HS-5 (cell line): ENCODE measurements at places on chromosomes 2 and 18.

DNA sequence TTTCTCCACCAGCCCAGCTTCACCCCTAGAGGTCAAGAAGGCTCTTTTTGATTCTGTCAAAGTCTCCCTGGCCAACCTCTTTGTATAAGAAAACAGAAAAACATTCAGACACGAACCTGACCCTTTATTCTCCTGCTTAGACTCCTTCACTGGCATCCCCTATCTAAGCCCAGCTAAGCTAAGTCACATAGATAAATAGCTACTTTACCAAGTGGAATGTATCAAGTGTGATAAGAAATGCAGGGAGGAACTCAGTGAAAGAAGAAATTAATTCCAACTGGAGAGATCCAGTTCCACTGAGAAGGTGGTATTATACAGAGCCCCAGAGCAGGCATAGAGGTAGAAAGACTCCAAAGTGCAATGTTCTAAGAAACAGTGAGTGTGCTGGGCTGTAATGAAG, 489.5 kb downstream of the TNS1 start:
- no peak for DNase-seq

DNA sequence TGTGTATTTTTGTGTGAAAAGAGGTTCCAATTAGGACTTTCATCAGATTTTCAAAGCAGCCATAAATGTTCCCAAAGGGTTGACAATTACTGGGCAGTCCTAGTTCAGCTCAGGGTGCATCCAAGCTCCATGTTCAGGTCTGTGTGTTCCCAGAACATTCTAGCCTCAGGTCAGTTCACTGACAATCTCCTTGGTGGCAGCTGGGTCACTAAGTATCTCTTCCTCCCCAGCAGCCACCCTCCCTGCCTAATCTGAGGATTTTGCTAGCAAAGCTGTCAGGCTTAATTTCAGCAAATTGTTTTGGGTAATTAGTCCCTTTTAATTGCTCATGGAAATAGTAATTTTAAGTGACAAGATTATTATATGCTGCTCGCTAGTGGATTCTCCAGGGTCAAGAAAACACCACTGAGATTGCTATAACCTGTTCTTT, 29.8 kb downstream of the UPP2 start:
- no peak for DNase-seq

DNA sequence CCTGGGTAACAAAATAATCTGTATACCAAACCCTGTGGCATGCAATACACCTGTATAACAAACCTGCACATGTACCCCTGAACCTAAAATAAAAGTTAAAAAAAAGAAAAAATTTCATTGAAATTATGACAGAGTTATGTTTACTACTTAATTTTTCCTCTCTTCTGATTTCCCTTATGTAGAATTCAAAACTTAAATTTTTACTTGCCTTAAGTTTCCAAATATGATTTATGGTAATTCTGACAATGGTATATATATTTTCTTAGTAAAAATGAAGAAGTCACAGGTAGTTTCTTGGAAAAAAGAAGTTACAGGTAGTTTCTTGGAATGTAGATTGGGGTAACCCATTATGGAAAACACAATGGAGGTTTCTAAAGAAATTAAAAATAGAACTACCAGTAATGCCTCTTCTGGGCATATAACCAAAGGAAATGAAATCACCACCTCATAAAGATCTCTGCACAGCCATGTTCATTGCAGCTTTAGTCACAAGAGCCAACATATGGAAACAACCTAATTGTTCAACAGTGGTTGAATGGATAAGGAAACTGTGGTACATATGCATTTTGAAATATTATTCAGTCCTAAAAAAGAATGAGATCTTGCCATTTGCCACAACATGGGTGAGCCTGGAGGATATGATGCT, 164.9 kb downstream of the BABAM2 start:
- DNase-seq, result no peak

DNA sequence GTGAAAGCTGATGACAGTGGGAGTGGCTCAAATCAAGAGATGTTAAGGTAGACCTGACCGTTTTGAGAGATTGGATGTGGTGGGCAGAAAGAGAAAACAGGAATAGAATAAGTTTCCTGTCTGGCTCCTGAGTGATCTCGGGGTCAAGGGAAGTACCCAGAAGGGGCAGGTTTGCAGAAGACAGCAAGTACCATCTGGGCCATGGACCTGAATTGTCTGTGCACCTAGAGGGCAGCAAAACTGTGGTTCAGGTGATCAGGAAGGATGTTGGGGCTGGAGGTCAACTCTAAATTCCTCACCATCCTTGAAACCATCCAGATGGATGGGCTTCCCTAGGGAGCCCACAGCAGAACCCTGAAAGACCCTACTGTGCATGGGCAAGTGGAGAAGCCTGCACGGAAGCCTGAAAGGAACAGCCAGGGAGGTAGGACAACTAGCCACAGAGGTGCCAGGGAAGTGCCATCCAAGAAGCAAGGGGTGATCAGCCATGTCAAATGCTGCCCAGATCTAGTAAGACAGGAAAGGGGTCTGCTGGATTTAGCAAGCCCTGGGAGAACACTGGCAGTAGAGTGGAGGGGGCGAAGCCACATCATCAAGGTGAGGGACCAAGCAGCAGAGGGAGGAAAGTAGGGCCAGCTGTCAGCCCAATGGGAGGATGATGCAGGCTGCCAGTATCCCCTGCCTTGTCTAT, 8.0 kb downstream of the TEX261 start:
- no peak for DNase-seq

- DNase-seq, result peak; percentile 63
These were observed 15.1 kb downstream of the RDH14 start for GRCh38 chr2:18545384-18545783.

- DNase-seq, result no peak
These were observed 201.1 kb downstream of the PRKCE start for GRCh38 chr2:45852450-45853150.

DNA sequence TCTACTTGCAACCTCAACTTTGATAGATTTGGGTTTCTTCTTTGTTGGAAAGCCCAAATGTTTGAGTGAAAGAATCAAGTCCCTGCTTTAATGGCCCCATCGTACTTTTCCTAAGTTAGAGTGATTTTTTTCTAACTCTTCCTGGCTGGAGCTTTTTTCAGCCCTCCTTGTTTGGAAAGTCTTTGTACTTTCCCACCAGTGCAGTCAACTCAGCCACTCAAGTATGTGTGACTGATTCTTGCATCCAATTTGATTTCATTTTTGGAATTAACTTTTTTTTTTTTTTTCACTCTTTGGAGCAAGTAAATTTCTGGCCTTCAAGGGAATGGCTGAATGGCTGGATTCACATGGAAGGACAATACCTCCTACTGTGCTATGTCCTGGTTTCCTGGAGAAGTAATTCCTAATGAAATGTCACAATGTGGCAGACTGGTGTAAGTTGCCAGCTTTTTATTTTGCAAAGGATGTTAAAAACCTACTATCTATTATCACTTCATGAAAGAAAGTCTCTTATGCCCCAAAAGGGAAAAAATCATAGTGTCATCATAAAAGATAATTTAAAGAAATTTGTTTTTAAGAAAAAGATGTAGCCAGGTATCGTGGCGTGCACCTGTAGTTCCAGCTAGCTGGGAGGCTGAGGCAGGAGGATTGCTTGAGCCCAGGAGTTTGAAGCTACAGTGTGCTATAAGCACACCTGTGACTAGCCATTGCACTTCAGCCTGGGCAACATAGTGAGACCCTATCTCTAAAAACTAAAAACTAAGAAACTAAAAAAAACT, 76.0 kb upstream of the ZFP36L2 start:
- DNase-seq, result no peak

- no peak for DNase-seq
These were observed 404.0 kb upstream of the ATP5MC3 start for GRCh38 chr2:175585496-175585895.

GRCh38 chr18:13271302-13271911, 52.8 kb downstream of the LDLRAD4 start:
- no peak for DNase-seq

DNA sequence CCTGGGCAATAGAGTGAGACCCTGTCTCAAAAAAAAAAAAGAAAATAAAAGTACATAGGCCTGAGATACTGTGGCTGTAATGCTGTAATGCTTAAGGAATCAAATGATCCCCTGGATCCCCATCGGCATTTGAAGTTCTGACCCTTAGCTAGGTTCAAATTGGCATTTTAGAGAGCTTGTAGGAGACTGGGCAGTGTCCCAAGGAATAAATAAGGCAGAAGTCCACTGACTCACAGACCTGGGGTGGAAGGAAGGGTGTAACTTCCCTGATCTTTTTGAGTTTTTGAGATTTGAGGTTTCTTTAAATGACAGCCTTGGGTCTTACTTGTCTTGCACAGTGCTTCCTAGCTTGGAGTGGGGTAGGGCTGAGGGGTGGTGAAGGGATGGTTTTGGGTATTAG, 553.7 kb downstream of the SLC4A3 start:
- no peak for DNase-seq

DNA sequence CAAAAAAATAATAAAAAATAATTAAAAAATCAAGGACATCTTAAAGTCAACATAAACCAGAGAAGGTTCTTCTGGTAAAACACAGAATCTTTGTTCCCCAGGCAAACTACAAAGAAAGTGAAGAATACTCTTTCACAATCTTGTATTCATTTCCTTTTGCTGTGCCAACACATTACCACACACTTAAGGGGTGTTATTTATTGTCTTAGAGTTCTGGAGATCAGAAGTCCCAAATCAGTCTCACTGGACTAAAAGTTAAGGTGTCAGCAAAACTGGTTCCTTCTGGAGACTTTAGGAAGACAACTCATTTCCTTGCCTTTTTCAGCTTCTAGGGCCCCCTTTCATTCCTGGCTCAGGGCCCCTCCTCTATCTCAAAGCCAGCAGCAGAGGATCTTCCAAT, 12.2 kb upstream of the CAB39 start:
- no peak for DNase-seq

DNA sequence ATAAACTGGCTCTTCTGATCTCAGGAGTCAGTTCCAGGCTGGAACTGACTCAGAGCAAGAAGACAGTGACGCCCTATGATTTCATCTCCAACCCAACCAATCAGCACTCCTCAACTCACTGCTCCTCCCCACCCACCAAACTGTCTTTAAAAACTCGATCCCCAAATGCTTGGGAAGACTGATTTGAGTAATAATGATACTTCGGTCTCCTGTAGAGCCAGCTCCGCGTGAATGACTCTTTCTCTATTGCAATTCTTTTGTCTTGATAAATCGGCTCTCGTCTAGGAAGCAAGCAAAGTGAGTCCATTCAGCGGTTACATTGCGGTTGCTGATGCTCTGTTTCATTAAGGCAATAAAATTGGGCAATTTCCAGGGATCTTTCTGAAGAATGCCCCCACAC, 1025.3 kb upstream of the CNTNAP5 start:
- DNase-seq, result no peak

GRCh38 chr2:183113630-183114029, 10.6 kb upstream of the NUP35 start:
- DNase-seq, result no peak

DNA sequence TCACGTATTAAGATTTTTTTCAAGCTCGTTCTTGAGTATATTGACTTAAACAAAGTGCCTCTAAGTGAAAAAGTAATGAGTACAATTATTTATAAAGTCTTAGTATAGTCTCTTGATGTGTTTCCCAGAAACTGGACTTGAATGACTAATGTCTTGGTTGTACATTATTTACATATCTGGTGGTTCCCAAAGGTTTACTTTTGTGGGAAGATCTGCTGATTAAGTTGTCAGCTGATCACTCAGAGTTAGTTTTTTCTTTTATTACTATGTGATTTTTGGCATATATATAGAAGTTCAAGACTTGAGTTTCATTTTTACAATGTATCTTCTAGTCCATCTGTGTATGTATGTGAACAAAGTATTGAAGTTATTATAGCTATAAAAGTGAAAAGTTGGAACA, 29.5 kb downstream of the RNF144A start:
- peak; percentile 41 for DNase-seq

GRCh38 chr2:229650901-229651300, 63.5 kb downstream of the DNER start:
- DNase-seq, result no peak

- DNase-seq, result no peak
These were observed 162.2 kb downstream of the RIT2 start for GRCh38 chr18:42953306-42953705.

GRCh38 chr2:234521536-234521935, 24.7 kb upstream of the ARL4C start:
- no peak for DNase-seq

DNA sequence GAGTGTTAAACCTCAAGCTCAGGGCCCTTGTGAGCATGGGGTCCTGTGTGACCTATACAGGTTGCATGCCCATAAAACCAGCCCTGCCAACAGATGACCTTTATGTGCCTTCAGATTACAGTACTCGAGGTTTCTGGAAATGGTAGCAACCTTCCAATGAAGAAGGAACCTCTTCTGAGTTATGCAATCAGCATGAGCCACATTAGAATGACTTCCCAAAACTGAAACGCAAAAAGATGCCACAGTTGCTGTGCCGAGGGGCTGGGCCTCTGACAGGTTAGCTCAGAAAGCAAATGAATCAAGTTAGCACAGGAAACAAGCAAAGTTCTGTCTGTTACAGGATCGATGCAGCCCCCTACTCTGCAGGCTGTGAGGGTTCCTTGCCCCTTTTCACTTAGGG, 37.7 kb downstream of the TGFA start:
- DNase-seq, result no peak

GRCh38 chr2:24894750-24895149, 25.3 kb downstream of the ADCY3 start:
- DNase-seq, result no peak

DNA sequence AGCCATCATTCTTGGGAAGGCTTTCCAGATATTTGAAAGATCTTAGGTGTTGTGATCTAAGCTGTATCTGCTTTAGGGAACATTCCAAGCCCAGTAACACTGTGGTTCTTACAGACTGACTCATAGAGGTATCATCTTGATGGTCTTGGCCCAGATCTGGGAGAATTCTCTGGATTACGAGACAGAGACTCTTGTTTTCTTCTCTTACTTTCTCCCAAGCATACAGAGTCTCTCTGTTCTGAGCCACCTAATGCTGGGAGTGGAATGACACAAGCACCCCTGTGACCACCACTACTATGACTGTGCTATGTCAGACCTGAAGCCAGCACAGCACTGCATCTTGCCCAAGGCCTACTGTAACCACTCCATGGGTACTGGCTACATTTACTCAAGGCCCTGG, 81.0 kb upstream of the EPAS1 start:
- peak; percentile 14 for DNase-seq

DNA sequence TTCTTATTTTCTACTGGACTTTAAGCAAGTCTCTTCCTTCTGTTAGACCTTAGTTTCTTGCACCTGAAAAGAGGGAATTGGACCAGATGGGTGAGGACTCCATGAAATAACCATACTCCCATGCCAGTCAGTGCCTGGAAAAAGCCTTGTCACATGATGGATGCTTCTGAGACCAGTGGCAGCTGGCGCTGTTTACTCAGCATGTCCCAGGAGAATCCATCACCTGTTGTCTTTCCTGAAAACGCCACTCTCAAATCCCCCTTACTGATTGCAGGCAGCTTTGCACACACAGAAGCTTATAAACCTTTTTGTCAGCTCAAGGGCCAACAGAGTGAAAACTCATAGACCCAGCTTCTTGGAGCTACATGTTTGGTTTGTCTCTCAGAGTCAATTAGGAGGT, 117.6 kb downstream of the POLE4 start:
- no peak for DNase-seq

- DNase-seq, result no peak
These were observed 102.2 kb downstream of the SOS1 start for GRCh38 chr2:39018638-39019037.
